ENCODE measurements at places on chromosomes 2 and 18. TPM values are rescaled to one million over a fixed set of nuclear protein-coding genes. Genes with fewer than 3 reads are reported as not detected.

- no peak for DNase-seq
Measured at GRCh38 chr2:33134791-33135560, 188.2 kb downstream of the LTBP1 start.

DNA sequence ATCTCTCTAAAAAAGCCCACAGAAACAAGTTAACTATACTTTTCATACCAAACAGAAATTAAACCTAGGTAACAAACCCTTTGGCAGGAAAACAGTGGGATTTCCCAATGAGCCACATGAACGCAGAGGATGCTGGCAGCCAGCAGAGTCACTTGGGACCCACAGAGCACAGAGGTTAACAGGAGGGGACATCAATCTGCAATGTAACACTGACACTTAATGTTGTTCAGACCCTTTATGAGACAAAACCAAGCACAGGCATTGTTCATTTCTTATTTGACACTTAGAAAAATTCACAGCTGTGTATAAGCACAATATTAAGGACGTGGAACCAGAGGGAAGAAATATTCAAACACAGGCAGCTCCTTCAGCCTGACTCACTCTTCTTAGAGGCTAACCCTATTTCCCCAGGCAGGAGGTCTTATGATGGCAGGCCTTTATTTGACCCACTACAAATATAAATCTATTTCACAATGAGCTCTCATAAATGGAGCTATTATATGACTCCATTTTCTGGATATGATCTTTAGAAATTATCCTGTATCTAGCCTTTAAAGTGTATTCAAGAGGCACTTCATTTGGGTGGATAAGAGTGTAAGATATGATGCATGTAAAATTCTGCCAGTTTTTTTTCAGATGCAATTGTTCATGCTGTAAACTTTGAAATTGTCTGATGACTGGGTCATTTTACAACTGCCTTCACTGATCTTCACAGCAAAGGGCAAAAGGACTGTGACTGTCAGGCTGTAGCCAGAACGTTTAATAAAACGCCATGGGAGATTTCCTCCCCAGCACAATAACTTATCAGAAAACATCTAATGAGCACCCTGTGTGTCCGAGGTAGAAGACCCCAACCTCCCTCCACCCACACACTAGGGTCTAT lies 132.8 kb upstream of the SATB2 start:
- no peak for DNase-seq

The IL1B gene
- polyA plus RNA-seq, result 7.5 TPM

- no peak for DNase-seq
Measured at GRCh38 chr2:8595428-8595805, 86.4 kb upstream of the ID2 start.

The EIF5B gene
- 28.9 TPM for polyA plus RNA-seq

DNA sequence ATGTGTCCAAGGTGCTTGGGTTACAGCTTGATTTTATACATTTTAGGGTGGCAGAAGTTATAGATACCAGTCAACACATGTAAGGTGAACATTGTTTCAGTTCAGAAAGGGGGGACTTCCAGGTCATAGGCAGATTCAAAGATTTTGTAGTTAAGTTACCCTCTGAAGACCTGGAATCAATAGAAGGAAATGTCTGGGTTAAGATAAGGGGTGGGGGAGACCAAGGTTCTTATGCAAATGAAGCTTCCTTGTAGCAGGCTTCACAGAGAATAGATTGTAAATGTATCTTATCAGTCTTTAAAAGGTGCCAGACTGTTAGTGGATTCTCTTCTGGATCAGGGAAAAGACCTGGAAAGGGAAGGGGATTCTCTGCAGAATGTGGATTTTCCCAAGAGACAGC lies 42.4 kb downstream of the BMPR2 start:
- no peak for DNase-seq

The CEBPZOS gene
- 27.8 TPM for polyA plus RNA-seq
